ENCODE measurements at places on chromosomes 2 and 18. TPM values are rescaled to one million over a fixed set of nuclear protein-coding genes. Genes with fewer than 3 reads are reported as not detected.

DHRS9 gene
- total RNA-seq: not detected

GRCh38 chr2:158391876-158392275, 64.7 kb downstream of the CCDC148 start:
- no peak for DNase-seq

RAX gene
- total RNA-seq: not detected

CACNB4 gene
- 0.20 TPM for total RNA-seq

GRCh38 chr2:32946314-32947075, at the start of gene LTBP1:
LTBP1 (plus strand) TSS chr2:32946953; CDS start chr2:32947325, 372 bp downstream.
- DNase-seq: peak; percentile 56

AKAIN1 gene
- not detected for total RNA-seq

BMP10 gene
- not detected for total RNA-seq

SDC1 gene
- 31.7 TPM for total RNA-seq

GRCh38 chr2:53777134-53777533, 9.5 kb downstream of the CHAC2 start:
- no peak for DNase-seq

GRCh38 chr18:22314001-22314400, 103.7 kb downstream of the CTAGE1 start:
- no peak for DNase-seq

DNA sequence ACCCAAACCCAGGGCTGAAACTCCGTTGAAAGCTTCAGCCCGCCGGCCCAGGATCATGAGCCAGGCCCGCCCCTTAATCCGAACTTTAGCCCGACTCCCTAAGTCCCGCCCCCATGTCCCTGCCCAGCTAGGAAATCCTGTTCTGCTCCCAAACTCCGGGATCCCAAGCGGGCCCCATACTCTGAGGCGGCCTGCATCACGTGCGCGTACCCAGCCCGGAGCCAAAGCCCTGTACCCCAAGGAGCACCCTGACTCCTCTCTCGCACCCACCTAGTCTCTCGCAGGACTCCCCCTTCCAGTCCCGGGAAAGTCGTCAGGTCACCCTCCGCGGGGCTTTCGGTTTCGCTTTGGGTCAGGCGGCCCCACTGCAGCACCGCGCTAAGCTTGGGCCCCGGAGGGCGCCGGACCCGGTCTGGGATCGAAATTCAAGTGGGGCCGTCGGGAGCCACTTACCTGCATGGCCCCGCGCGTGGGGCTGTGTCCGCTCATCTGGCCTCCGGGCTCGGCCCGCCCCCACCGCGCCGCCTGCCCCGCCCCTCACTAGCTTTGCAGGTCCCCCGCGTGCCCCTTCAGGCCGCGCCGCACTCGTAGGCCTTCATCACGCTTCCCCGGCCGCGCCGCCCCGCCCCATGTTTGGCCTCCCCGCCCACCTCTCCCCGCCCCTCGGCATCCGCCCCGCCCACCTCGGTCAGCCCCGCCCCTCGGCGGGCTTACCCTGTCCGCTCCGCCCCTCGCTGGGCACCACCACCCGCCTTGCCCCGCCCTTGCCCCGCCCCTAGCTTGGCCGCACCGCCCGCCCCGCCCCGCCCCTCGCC, at the start of gene DNPEP:
Gene DNPEP, minus strand, starts transcription at position 607 of the 815 bp plus-strand sequence. Its CDS starts 118 bp downstream, at position 489.
- DNase-seq: peak; percentile 86

PSME4 gene
- 41.8 TPM for total RNA-seq

SPAST gene
- total RNA-seq: 40.5 TPM

RAB27B gene
- 28.5 TPM for total RNA-seq

TAF1B gene
- total RNA-seq: 16.1 TPM

KCNK3 gene
- 1.2 TPM for total RNA-seq

DTNB gene
- total RNA-seq: 10.4 TPM

HOXD12 gene
- not detected for total RNA-seq

RAPGEF4 gene
- total RNA-seq: 10.8 TPM

DNA sequence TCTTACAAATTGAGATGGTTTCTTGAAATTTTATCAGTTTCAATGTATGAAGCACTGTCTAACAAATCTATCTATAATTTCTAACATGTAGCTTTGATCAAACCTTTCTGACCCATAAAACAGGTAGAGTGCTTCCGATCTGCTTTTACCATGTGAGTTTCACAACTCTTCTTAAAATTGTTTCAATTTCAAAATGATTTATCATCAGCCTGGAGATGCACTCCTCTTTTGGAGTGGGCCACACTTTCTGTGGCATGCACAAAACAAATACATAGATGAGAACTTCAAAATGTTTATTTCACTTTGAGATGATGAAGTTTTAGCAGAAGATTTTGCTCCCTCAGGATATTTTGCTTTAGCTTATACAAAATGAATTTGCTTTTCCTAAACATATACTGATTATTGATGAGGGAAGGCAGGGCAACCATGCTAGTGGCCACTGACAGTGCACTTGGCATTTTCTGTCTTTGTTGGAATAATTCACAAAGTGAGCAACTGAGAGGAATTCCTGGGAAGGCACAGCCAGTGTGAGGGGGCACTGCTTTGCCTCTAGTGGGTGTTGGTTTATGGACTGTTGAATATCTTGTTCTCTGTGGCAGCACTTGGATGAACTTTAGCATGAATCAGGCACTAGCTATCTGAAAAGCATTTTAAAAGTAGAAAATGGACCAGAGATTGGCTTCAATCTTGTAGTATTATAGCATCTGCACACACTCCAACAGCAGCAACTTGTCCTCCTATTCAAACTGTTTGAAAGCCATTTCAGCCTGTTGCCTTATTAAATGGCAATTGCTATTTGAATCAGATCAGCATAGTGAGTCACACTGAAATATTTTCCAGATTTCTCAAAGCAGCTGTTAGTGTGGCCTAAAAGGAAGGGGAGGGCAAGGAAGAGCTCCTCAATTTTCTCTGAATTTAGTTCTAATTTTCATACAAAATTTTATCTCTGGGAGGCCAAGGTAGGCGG, 193.2 kb downstream of the CCDC85A start:
- no peak for DNase-seq

GRCh38 chr2:220424561-220424960, 797.1 kb downstream of the SLC4A3 start:
- DNase-seq: no peak

CTDSP1 gene
- total RNA-seq: 63.8 TPM

DNA sequence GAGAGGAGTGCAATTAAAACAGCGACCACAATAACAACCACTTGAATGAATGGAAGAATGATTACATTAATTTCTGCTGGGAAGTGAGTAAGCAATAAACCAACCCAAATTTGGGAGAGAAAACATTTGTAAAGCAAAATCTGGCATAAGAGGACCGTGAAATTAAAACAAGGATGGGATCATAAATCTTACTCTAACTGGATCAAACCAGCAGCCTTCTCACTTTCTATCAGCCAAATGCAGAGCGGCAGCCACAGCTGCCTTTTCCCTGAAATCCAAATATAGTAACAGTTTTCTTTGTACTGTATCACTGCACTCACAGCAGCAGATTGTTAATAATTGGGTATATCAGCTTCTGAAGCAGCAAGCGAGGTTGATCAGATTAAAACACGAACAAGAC, 245.2 kb upstream of the REG3G start:
- no peak for DNase-seq

GRCh38 chr2:207531032-207531952, 1.5 kb downstream of the CREB1 start:
- DNase-seq: no peak

DNA sequence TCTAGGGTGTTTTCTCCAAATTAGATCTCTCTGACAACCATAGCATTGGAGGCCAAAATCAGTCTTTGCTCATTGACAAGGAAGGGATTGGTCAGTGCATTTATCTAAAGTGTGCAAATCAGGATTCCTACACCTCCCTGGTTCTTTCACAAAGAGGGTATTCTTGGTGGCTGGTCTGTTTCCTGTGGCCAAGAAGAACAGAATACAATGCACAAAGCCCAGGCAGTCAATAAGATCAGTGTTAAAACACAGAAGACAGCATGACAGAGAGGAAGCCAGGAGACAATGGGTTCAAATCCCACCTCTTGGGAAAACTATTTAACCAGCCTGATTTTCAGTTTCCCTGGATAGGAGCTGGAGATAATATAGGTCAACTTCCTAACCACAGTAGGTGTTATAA, 46.1 kb upstream of the THOC1 start:
- no peak for DNase-seq

DNA sequence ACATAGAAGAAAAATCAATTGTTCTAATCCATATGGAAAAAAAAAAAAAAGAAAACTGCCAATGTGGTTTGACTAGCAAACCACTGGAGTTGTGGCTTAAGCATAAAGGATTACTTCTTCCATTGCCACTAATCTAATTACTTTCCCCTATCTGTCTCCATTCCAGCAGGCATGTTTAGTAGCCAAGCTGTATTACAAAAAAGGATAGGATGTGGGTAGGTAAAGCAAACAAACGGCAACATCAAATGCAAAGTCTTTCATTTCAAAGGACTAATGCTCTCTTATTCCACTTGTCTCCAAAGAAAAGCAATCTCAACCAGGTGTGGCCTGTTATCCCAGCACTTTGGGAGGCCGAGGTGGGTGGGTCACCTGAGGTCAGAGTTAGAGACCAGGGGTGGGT, 36.5 kb downstream of the SLC8A1 start:
- DNase-seq: no peak

CROCC2 gene
- total RNA-seq: not detected

DNA sequence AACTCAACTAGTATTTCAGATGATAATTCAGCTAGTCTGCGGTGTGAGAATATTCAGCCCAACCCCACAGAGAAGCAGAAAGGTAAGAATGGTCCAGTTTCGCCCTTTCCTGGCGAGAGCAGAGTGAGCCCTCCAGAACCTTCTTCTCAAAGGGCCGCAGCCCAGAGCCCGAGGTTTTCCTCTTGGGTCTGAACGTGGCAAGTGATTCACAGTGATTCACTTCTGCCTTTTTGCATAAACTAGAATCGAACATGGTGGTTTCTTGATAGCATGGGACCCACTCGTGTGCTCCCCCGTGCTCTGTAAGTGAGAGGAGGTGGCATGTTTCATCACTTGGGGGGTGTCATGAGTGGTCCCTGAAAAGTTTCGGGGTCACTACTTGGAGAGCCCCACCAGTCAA, 24.2 kb downstream of the TRAF3IP1 start:
- DNase-seq: no peak

CD28 gene
- not detected for total RNA-seq

ANTXR1 gene
- total RNA-seq: 310 TPM

DNA sequence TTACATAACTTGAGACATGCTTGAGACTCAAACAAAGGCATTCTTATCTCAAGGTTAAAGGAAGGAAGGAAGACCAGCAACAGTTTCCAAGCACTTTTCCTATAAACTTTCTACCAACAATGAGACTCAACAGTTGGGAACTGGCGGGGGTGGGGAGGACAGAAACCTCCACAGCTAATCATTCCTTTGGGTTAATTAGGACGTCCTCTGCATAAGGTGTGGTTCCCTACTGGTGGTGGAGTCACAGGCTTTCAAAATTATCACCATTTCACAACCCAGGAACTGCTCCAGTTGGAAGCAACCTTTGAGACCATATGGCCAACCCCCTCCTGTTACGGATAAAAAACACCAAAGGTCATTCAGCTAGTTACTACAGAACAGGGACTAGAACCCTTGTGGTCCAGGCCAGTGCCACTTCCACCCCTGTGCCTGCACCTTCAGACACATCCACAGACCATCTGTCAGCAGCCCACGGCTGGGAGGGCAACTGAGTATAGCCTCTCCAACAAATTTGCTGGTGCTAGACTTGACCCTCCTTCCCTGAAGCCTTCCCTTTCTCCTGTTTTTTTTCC, 30.1 kb upstream of the ATL2 start:
- no peak for DNase-seq

AGXT gene
- total RNA-seq: not detected

RIT2 gene
- total RNA-seq: not detected

ORC4 gene
- total RNA-seq: 84.6 TPM

DNA sequence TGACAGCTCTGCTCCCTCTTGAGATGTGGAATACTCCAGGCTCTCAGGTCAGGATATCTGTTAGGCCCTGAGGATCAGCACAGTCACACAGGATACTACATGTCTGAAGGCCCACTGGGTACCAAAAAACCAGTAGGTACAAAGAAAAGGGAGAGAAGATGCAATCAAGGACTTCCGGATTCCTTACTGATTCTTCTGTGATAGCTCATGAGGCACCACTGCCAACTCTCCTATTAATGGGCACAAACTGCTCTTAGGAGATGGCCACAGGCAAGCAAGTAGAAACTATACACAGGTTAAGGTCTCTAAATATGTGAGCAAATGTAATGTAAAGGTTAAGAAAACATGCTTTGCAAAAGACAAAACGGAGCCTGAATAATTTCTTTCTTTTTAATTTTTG, 3.5 kb downstream of the TMEM127 start:
- DNase-seq: no peak

TWSG1 gene
- 16.7 TPM for total RNA-seq

DNA sequence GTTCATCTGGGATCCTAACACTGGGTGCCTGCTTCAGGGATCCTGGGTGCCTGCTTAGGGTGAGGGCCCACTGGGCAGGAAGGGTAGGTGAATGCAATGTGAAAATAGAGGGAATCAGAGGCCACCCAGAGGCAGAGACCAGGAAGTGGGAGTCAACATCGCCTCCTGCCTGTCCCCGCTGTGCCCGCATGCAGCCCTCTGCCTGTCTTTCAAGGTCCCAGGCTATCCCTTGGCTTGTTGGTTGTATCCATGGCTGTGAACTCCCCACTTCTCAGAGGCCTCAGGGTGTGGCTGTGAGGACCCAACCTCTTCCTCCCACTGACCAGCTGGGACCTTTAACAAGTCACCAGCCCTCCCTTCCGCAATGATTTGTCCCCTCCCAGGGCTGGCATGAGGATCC, 26.5 kb downstream of the PSD4 start:
- DNase-seq: no peak

GRCh38 chr2:1748741-1749488, 4.6 kb upstream of the PXDN start:
- DNase-seq: no peak

DNA sequence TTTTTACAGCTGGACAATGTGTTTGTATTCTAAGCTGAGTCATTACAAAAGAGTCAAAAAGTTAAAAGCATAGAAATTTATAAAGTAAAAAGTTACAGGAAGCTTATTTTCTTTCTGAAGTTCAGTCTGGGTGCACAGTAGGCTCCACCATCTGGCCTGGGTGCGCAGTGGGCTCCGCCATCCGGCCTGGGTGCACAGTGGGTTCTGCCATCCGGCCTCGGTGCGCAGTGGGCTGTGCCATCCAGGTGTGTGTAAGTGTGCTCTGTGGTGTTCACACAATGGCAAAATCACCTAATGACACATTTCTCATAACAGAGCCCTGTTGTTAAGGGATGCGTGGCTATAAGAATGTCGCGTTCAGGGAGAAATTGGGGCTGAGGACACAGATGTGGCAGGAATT, 195.5 kb downstream of the ANKRD30B start:
- DNase-seq: no peak

DNA sequence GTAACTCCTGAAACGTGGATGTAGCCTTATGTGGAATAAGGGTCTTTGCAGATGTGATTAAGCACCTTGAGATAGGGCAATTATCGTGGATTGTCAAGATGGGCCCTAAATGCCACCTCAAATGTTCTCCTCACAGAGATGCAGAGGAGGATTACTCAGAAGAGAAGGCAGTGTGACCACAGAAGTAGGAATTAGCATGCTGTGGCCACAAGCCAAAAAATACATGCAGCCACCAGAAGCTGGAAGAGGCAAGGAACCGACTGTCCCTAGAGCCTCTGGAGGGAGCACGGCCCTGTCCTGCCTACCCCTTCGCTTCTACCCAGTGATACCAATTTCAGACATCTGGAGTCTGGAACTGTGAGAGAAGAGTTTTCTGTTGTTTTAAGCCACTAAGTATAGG, 47.3 kb upstream of the MGAT5 start:
- no peak for DNase-seq
